Stimulated activated CD8-positive, alpha-beta memory T cell treated with anti-CD3 and anti-CD28 coated beads, Interleukin-7, amount 100 ng/mL, for 4 hours (primary cell): ENCODE measurements at places on chromosomes 1 and 21.

DNA sequence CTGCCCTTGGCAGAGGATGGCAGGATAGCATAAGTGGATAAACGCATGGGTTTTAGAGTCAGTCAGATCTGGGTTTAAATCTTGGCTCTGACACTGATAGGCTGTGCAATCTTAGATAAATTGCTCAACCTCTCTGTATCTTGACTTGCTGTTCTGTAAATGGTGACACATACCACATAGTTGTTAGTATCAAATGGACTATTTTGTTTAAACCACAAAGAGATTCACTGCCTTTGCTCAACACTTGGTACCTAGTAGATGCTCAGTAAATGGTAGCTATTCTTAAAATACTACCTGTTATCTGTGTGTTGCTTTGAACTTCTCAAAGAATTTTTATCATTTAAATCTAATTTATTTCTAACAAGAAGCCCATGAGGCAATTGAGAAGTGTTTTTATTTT is 39.5 kb upstream of the A3GALT2 start:
- DNase-seq, result no peak

- no peak for DNase-seq
Observed at GRCh38 chr1:94383966-94384408, 34.2 kb upstream of the ABCD3 start.

- DNase-seq, result no peak
Observed at GRCh38 chr1:42017259-42017658, 98.5 kb upstream of the HIVEP3 start.

DNA sequence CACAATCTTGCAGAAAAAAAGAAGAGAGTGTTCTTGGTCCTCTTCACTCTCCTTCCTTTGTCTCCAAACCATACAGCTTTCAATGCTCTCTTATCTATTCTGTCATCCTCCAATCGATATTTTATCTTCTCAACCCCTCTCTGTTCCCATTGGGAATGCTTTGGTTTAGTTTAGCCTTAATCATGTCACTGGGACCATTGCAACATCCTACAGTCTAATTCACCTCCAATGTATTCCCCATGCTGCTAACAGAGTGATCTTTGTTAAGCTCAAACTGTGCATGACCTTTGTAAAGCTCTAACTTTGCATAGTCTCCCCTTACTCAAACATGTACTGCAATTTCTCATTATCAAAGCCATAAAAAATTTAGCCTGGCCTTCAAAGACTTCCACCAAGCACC is 2.9 kb downstream of the MPL start:
- DNase-seq, result no peak
